Stimulated activated CD4-positive, alpha-beta T cell treated with anti-CD3 and anti-CD28 coated beads, Interleukin-4, amount 100 ng/mL, for 1 hour (primary cell): ENCODE measurements at places on chromosomes 12 and 14.

DNA sequence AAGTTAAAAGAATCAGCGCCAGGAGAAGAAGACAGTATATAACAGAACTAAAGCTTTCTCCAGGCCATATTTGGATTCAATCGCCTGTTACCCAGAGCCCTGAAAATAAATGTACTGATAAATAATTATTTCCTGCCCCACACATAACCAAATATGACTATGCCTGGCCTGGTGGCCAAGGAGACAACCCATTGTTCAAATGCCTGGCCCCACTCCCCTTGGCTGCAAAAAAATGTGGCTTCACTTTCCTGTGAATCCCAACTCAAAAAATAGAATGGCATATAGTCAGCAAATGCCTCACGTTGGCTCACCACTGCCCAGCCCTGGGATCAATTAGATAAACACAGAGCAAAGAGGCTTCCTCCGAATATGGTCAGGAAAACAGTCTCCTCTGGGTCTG is 472.1 kb downstream of the BCL11B start:
- no peak for DNase-seq

DNA sequence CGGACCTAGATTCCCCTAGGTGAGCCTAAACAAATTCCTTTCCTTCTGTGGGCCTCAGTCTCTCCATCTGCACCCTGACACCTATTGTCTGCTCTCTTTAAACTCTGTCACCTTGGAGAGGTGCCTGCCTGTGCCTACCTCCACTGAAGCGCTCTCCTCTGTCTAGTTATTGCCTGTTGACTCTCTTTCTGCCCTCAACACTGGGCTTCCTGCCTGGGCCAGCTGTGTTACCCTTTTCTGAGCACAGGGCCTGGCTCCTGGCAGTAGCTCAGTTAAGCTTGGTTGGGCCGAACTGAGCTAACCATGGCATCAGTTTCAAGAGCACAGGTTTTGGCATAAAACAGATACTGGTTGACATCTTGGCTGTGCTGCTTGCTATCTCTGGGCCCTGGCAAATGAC is 43.5 kb downstream of the PRMT8 start:
- no peak for DNase-seq

DNA sequence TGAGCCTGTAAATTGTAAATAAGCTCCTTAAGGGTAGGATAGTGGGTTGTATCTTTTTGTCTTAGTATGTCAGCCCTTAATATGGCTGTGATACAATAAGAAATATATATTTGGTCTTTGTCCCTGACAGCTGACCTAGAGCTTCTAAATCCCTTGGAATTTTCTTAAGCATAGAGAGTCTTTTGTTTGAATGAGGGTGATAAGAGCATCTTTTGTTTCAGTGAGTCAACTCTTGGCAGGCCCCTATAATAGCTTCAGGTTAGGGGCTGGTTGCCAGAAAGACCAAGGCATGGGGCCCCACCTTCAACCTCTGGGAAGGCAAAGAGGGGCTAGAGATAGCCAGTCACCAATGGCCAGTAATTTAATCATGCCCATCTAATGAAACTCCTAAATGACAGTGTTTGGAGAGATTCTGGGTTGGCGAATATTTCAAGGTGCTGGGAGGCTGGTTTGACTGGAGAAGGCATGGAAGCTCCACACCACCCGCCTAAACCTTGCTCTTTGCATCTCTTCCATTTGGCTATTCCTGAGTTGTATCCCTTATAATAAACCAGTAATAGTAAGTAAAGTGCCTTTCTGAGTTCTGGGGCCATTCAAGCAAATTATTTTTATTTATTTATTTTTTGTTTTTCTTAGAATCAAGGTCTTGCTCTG is 10.5 kb downstream of the PALS1 start:
- DNase-seq: no peak

GRCh38 chr14:43438056-43438455 is 1069.0 kb downstream of the FSCB start:
- no peak for DNase-seq

DNA sequence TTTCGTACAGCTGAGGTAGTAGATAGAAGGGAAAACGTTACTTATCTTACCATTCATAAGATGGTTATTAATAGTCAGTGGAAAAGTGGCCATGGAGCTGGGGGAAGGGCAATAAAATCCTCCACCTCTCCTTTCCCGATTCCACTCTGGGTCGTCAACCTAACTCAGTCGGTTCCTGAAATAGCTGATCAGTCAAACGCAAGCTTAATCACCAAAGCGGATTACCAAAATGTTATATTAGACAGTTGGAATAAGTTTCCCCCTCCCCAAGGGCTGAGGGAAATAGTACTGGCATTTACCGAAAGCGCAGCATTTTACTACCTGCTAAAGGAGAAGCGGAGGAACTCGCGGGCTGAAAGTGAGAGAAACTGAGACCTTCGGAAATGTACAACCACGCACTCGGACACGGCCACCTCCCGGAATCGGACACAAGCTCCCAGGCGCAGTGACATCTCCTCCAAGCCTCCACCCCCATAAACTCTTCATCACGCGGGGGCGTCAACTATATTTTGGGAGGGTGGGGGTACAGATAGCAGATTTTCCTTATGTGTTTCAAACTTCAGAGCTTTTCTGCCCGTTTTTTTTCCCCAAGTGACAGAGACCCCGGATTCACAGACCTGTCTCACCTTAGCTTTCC is 1.2 kb downstream of the PPM1H start:
- DNase-seq: no peak

DNA sequence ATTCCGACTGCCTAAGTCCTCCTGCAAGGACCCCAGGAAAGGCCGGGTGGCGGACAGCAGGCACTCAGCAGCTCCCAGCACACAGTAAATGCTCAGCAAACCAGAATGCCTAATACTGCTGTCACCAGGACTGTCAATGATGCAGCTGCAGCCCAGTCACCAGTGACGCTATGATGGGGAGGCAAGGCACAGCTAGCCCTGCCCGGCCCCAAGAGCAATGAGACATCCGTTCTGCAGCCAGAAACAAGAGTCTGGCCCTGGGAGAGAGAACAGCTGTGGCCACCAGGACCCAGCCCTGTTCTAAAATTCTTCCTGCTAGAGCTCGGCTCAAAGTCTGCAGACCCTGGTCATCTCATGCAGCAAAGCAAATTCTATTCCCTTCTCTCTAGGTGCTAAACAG is 69.8 kb downstream of the NCOR2 start:
- DNase-seq: no peak

DNA sequence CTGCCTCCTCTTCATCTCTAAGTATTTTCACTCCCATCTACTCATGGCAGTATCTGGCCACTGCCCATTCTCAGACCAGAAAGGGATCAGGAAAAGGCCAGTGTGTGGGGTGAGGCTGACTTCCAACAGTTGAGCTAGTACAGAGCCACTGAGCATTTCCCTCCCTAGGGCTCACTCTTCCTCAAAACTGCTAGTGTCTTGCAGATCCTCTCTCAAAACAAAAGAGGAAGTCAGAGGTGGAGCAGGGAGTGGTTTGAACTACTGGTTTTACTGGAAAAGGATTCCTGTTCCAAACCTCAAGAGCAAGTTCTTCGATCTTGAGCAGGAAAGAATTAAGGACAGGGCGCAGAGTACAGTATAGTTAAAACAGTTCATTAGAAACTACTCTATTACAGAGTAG is 11.7 kb upstream of the RNASE10 start:
- no peak for DNase-seq

DNA sequence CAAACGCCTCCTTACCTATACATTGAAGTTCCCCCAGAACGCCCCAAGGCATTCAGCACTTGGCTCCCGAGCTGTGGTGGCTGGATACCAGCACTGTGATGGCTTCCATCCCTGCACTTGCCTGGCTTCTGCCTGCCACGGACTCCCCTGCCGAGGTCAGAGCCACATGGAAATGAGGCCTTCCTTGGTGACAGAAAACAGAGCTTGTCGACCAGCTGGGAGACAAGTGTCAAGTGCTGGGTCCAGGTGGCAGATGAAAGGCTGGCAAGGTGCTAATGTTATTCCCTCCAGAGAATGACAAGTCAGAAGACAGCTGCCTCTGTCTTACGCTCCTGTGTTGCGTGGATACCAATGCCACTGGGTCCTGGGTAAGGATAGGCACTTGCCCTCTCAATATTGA is 26.2 kb upstream of the GNG2 start:
- no peak for DNase-seq

- no peak for DNase-seq
These were observed 378.8 kb downstream of the ALG10 start for GRCh38 chr12:34400986-34401658.

DNA sequence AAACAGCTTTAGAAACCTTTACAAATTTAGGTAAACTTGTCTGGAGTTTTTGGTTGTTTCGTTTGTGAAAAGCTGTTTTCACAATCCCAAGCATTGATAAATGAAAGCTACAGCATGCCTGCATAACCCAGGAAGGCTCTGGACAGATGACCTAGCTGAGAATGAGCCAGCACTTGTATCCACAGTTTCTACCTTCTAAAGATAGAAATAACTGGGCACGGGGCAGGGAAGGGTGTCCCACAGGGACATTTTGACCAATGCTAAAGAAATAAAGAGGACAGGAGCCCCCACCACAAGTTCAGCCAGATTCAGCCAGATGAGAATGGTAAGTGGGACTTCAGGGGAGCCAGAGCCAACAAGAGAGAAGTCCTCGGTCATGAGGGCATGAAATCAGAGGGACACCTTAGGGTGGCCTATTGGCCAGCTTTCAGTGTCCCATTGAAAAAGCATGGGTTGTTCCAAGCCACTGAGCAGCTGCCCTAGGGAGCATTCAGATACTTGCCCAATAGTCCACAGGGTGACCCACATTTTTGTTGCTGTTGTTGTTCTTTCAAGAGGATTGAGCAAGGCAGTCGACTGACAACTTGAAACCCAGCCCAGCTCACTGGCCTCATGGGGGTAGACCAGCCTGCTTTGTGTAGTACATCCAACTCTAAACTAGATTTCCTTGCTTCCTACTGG is 140.3 kb upstream of the NUDT4 start:
- DNase-seq: no peak

DNA sequence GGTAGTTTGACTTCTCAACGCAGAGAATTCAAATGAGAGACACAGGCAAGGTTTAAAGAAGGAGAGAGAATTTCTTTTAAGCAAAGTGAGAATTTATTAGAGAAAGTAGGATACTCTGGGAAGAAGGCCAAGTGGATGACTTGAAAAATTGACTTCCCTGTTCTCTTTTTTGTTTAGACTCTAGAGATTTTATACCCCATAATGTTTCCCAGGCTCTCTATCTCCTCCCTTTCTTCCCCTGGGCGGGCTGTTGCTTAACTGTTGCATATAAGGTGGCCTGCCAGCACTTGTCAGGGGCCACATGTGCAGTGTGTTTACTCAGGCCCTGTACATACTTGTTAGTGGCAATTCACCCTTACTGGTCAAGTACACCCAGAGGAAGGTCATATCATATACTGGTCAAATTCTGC is 403.7 kb downstream of the SLC6A15 start:
- DNase-seq: no peak

DNA sequence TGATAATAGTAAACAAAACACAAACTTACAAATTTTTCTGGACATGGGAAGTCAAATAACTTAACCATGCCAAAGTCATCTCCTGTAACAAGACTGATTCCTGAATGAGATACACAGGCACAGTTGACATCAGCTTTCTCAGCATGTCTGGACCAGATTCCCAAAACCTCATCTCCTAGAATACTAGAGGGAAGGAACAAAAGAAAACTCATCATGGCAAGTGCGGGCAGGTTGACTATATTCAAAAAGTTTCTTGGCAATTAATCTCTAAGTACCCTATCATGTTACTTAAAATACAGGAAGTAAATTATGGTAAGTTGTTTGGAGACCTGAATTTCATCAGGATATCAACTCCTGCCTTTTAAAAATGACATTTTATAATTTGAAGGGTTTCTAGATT is 53.9 kb downstream of the ZC3H14 start:
- DNase-seq: no peak

GRCh38 chr12:47249719-47250357 is 170.1 kb upstream of the AMIGO2 start:
- DNase-seq: no peak

DNA sequence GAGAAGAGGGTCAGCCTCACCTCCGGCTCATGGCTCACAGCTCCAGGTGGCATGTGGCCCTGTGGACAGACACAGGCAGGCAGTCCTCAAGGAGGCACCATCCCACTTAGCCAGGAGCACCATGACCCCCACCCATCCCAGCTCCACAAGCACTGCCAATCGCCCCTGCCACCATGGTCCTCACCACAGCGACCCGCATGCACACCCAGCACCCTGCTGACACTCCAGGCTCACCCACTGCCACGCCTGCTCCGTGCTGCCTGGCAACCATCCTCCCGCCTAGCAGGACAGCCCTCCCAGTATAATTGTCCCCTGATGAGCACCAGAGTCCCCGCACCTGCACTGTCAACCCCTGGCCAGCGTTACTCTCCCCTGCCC is 50.9 kb downstream of the TRPV4 start:
- no peak for DNase-seq

GRCh38 chr14:24701062-24701461 is 67.1 kb upstream of the GZMB start:
- DNase-seq: no peak

DNA sequence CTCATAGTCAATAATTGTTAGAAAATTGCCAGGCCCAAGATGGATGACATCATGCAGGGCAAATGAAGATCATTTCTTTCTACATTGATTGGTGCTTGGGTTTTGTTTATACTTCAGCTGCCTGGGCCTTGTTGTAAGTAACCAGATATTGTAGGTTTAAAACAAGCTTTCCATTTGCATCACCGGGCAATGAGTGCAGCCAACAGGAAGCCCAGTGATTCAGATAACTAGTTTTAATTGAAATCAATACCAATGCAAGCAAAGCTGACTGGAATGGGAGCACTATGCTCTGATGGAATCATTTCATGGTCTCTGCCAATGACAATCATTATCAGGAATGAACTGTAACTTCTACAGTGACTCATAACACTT is 279.3 kb downstream of the DUSP6 start:
- no peak for DNase-seq

DNA sequence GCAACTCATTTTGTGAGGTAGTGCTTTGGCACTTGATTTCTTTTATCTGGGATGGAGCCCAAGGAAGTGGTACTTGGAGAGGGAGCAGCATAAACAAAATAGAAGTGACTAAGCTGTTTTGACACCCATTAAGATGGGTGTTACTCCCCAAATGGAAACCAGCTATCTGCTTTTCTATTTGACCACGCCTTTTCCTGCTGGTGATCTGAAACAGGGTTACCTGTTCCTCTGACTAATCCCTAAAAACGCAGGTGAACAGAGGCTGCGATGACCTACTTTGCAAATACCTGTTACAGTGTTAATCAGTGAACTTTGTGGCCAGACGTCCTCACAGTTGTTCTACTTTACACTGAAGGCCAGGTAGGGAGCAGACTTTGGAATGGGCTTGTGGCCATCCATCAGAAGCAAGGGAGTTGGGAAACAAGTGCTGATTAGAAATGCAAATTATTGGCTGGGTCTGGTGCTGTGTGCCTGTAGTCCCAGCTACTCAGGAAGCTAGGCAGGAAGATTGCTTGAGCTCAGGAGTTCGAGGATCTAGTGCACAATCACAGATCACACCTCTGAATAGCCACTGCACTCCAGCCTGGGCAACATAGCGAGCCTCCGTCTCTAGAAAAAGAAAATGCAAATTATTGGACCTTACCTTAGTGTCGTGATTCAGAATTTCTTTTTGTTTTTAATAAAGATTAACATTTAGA is 58.3 kb upstream of the HECTD1 start:
- no peak for DNase-seq
